ENCODE measurements at places on chromosomes 2 and 18.
A peak's percentile ranks its signal among the peaks of the same experiment; 100 is the strongest.

GRCh38 chr2:238884812-238885408 lies 37.0 kb downstream of the TWIST2 start:
- DNase-seq, result no peak

- peak; percentile 49 for DNase-seq
Measured at GRCh38 chr2:225282858-225283710, 116.4 kb upstream of the NYAP2 start.

- DNase-seq, result no peak
Measured at GRCh38 chr2:59703796-59704195, 849.7 kb downstream of the BCL11A start.

DNA sequence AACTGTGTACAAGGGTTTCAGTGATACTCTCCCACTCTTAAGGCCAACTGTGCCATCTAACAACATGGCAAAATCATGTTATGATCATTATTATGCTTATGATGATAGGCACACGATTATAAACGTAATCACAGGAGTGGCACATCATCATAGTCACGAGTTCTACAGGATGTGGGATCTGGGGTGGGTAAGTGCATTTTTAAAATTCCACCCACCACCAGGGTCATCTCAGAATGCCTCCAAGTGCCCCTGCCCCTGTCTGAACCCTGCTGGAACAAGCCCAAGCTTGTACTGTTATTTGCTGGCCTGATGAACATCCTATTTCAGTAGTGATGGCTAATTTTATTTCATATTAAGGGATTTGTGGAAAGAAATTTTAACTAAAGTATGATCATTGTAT lies 117.8 kb downstream of the PTPRM start:
- no peak for DNase-seq

- DNase-seq, result no peak
Measured at GRCh38 chr2:96893289-96894150, 23.6 kb upstream of the SEMA4C start.

DNA sequence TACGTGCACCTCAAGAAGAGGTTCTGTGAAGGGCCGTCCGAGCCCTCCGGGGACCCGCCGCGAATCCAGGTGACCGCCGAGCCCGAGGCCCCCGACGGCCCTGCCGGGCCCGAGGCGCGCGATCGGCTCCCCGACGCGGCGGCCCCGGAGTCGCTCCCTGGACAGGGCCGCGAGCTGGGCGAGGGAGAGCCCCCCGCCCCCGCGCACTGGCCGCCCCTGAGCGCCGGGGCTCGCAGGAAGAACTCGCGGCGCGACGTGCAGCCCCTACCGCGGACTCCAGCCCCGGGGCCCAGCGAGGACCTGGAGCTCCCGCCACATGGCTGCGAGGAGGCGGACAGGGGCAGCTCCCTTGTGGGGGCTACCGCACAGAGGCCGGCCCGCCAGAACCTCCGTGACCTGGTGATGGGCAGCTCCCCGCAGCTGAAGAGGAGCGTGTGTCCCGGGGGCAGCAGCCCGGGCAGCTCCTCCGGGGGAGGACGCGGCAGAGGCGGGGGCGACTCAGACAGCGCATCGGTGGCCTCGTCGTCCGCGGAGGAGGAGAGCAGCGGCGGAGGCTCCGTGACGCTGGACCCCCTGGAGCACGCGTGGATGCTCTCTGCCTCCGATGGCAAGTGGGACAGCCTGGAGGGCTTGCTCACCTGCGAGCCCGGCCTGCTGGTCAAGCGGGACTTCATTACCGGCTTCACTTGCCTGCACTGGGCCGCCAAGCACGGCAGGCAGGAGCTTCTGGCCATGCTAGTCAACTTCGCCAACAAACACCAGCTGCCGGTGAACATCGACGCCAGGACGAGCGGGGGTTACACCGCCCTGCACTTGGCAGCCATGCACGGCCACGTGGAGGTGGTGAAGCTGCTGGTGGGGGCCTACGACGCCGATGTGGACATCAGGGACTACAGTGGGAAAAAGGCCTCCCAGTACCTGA lies 812 bp downstream of the SOWAHC start:
- DNase-seq, result peak; percentile 29

GRCh38 chr2:11790228-11790627 lies 43.8 kb downstream of the LPIN1 start:
- no peak for DNase-seq

DNA sequence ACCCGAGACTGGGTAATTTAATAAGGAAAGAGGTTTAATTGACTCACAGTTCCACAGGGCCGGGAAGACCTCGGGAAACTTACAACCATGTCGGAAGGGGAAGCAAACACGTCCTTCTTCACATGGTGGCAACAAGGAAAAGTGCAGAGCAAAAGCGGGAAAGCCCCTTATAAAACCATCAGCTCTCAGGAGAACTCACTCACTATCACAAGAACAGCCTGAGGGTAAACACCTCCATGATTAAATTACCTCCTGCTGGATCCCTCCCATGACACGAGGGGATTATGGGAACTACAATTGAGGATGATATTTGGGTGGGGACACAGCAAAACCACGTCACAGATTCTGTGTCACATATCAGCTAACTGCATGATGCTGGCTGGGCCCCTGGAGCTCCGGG lies 11.4 kb downstream of the TCF23 start:
- DNase-seq, result no peak

- DNase-seq, result no peak
Measured at GRCh38 chr2:6442252-6442985, 423.3 kb downstream of the CMPK2 start.

GRCh38 chr2:31081492-31081891 lies 56.7 kb downstream of the GALNT14 start:
- DNase-seq, result no peak

DNA sequence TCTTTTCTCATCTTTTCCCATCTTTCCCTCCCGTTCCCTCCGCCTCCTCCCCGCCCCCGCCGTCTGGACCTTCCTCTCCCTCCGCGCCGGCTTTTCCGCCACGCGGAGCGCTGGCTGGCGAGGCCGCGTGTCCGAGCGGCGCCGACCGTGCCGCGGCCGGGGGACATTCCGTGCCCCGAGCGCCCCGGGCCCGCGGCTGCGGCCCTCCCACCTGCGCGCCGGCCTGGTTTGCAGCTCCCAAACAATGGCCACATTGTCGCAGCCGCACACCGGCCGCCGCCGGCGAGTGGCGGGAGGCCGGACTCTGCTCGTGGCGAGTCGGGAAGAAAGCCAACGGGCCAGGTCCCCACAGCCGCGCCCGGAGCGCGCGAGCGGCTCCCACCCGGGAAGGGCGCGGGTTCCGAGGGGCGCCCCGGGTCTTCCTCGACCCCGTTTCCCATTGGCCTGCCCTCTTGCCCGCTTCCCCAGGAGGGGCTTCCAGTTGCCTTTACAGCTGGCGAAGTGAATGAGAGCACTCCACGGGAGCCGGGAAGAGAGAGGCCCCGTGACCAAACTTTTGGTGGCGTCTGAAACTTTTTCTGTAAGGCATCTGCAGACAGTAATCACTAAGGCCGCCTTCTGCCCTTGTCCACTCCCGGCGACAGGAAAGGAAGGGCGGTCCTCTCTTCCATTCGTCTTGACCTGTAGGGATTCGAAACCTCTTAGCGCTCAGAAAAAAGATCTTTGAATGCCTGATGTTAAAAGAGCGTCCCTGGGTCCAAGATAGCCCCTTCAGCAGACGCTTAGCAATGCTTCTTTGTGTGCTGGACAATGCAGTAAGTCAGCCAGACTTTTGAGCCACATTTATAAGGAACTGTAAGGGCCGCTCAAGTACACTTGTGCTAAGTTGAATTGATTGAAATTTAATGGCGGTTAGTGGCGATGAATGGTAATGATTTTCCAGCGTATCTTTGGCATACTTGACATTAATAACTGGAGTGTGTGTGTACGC lies 6.2 kb downstream of the GLI2 start:
- no peak for DNase-seq

- no peak for DNase-seq
Measured at GRCh38 chr2:239725551-239725890, 299.6 kb downstream of the NDUFA10 start.

GRCh38 chr2:168541858-168542257 lies 85.8 kb downstream of the CERS6 start:
- DNase-seq, result no peak

DNA sequence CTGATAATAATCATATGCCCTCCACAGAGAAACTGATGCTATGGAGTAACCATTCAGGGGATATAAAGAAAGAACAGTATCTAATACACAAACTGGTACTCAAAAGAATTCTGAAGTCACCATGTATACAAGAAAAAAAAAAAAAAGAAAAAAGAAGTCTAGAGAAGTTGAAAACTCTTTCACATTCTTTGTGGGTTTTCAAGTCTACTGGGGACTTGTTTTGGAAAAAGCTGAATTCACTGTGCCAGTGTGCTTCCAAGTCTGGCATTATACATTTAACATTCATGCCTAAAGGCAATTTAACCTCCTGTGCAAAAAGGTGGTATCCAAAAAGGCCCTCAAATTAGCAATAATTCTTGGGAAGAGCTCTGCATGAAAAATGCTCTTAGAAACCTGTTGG lies 94.8 kb upstream of the ITGB6 start:
- no peak for DNase-seq
